ENCODE measurements at places on chromosomes 6 and 20. TPM values are rescaled to one million over a fixed set of nuclear protein-coding genes. Genes with fewer than 3 reads are reported as not detected.

- no peak for DNase-seq
Observed at GRCh38 chr6:138586638-138587037, 87.3 kb upstream of the NHSL1 start.

Gene CNR1
- 12.2 TPM for total RNA-seq

Gene SLC16A10
- 13.1 TPM for total RNA-seq

GRCh38 chr6:139153855-139154254 is 19.0 kb downstream of the HECA start:
- DNase-seq, result no peak

Gene SLC17A9
- total RNA-seq, result 18.5 TPM

Gene TSPO2
- total RNA-seq, result not detected

All from aorta (tissue), 5 donors.